ENCODE measurements at places on chromosomes 4 and X.

- DNase-seq: no peak
These were observed 15.1 kb upstream of the CXCL13 start for GRCh38 chr4:77590482-77590881.

DNA sequence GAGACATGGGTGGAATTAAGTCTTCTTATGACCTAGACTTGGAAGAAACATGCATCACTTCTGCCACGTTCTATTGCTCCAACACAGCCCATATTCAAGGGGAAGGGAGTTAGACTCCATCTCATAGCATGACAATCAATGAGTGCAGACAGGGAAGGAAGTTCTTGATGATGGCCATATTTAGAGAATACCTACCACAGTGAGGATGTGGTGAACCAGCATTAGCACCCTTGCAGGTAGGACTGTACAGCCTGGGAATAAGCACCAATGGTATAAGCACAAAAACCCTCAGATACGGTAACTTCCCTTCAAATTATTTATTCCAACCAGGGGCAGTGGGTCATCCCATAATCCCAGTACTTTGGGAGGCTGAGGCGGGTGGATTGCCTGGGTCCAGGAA, 29.8 kb downstream of the PAGE2 start:
- no peak for DNase-seq

- no peak for DNase-seq
These were observed 27.4 kb upstream of the CCSER1 start for GRCh38 chr4:90099812-90100211.

DNA sequence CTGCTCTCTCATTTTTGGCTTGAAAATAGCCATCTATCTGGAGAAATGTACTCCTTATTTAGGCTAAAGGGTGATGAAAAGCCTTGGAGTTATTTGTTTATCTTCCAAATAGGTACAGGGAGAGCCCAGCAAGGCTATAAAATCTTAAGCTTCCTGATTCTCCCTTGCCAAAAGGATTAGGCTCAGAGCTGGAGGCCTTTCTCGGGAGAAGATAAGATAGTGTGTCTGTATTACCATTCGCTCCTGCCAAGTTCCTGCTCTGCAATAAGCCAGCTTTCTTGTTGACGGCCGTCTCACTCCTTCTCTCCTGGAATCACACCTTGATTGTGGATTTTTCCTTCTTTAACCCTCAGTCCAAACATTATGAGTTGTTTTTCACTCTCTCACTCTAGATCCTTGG, 171.8 kb upstream of the TTC29 start:
- no peak for DNase-seq

- DNase-seq: no peak
These were observed 86.1 kb downstream of the CPE start for GRCh38 chr4:165464813-165465381.

DNA sequence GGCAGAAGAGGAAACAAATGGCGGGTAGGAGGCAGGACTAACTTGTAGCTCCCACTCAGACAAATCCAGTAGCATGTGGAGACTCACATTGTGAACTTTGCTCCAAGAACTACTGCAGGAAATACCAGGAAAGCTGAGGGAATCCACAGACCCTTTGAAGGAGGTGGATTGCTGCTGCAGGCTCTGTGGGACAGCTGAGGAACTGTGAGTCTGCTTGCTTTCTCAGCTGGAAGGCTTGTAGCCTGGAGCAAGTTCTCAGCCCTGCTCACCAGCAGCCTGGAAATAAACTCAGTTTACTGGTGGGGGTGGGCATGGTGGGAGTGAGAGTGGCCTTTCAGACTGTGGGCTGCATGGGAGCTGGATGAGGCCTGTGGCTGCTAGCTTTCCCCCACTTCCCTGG, 16.0 kb downstream of the RTL3 start:
- DNase-seq: no peak

GRCh38 chr4:132651196-132651595, 497.9 kb upstream of the PCDH10 start:
- no peak for DNase-seq

- DNase-seq: no peak
These were observed 82.2 kb downstream of the STIM2 start for GRCh38 chr4:26942871-26943270.

- no peak for DNase-seq
These were observed 5.2 kb downstream of the BMPR1B start for GRCh38 chr4:94763005-94763404.
